ENCODE measurements at places on chromosomes 16 and 17.
A peak's percentile ranks its signal among the peaks of the same experiment; 100 is the strongest.

GRCh38 chr17:50721194-50722010, 2.0 kb downstream of the LUC7L3 start:
- DNase-seq: peak; percentile 22

GRCh38 chr17:14986127-14986526, 279.0 kb downstream of the PMP22 start:
- DNase-seq: no peak

GRCh38 chr17:80887639-80888175, 103.9 kb upstream of the CHMP6 start:
- no peak for DNase-seq

DNA sequence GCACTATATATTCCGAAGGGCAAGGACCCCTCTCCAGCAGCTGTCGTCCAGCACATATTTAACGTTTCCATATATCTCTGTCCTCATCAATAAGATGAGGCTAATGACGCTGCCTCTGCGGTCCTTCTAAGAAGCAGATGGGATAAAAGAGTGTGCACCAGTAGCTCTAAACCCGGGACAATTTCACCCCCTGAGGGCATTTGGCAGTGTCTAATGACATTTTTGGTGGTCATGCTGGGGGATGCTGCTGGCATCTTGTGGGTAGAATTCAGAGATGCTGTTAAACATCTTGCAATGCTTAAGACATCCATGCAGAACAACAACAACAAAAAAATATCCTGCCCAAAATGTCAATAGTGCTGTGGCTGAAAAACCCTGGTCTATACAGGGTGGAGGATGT, 372.9 kb downstream of the CDH13 start:
- no peak for DNase-seq

- no peak for DNase-seq
Measured at GRCh38 chr17:2779545-2779944, 16.7 kb upstream of the RAP1GAP2 start.

DNA sequence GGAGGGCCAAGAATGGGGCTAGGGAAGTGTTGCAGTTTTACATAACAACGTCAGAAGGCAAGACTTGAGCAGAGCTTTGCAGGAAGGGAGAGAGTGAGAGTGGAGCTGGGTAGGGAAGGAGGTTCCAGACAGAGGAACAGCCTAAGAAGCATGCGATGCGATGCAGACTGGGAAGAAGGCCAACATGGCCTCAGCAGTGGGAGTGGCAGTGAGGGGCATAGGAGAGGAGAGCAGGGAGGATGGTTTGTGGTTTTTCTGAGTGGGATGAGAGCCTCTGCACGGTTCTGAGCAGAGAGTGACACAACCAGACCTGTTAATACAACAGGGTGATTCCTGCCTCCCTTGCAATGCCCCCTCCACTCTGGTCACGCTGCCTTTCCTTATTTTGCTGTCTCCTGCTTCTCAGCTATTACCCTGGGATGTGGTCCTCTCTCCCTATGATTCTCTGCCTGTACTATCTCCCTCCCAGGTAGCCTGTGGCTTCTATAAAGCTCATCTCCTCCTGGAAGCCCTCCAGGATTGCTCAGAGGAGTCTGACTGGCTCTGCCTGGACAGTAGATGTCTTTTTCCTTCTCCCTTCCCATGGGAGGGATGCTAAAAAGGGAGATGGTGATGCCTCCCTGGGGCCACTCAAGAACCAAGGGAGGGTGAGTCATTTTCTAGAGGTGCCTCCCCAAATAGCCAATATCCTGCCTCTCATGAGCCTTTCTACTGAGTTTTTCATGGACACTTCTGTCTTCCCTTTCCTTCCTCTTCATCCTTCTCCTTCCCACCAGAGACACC, 38.7 kb upstream of the NGFR start:
- peak; percentile 95 for DNase-seq

- DNase-seq: no peak
Measured at GRCh38 chr16:85707528-85708095, 18.9 kb upstream of the GINS2 start.

GRCh38 chr17:38749223-38750043, 1.3 kb upstream of the PCGF2 start:
- DNase-seq: no peak
